A549 treated with CORT108297 at 1 μM for 4 hours (cell line): ENCODE measurements at places on chromosomes 1 and 21. TPM values are rescaled to one million over a fixed set of nuclear protein-coding genes. Genes with fewer than 3 reads are reported as not detected.

Gene F11R
- 30.7 to 59.9 TPM (median 54.1 TPM) in 5 replicates for total RNA-seq

Gene MTF2
- total RNA-seq, result 9.5 to 15.7 TPM (median 12.9 TPM) in 5 replicates

Gene PFDN2
- total RNA-seq, result 112 to 136 TPM (median 117 TPM) in 5 replicates

Gene ATP5IF1
- 154 to 183 TPM (median 166 TPM) in 5 replicates for total RNA-seq

Gene CFAP107
- total RNA-seq, result not detected in 5 replicates
